ENCODE measurements at places on chromosomes 5 and 9.
A peak's percentile ranks its signal among the peaks of the same experiment; 100 is the strongest.

DNA sequence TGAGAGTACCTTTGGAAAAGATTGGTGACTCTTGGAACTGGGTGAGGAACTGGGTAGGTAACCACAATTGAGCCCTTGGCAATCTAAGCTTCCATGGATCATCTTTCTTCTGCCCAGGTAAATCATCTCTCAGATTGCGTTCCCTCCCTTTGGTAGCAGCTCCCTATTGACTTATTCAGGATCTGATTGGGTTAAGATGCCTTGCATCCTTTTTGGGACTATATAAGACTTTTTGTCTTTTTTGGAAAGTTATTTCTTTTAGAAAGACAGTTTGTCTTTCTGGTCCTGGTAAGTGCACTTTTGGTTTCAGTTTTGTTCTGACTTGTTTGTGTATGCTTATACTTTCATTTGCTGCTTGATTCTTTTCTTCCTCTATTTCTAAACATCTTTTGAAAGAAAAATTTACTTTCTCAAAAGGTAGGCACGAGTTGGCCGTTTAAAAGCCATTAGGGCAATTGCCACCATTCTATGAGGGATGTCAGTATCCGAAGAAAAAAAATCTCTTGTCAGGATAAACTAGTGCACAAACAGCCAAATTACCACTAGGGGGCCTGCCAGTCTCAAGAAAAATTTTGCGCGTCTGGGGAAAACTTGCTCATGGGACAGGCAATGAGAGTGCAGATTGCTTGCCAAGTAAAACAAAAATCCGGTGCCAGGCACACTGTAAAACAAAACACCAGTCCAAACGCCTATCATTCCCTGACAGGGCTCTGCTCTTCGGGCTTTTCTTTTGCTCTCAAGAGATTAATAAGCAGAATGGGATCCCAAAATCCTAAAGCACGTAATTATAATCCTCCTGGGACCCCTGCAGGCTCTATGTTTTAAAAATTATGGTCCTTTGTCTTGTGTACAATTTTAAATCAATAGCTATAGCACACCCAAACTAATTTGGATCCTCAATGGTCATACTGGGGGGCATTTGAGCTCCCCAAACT, 12.8 kb downstream of the OR1J1 start:
- DNase-seq: peak; percentile 29

- no peak for DNase-seq
Observed at GRCh38 chr9:110801426-110801825, 132.8 kb downstream of the MUSK start.

GRCh38 chr9:27771803-27772545, 198.7 kb upstream of the C9orf72 start:
- peak; percentile 9 for DNase-seq

DNA sequence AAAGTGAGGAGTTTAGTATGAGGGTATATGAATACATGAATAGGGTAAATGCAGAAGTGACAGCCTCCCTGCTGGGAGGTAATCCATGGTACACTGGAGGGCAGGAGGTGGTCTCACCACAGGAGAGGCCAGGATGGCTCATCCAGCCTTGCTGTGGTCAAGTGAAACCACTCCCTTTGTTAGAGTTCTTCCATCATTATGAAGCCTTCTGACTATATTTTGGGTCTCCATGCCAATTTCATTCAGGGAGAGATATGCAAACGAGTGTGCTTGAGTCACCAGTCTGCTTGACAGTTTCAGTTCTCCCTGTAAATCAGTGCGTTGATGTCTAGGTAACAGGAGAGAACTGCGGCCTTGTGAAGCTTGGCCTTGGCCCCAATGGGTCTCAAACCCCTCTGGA, 16.4 kb downstream of the PPP3R2 start:
- no peak for DNase-seq

DNA sequence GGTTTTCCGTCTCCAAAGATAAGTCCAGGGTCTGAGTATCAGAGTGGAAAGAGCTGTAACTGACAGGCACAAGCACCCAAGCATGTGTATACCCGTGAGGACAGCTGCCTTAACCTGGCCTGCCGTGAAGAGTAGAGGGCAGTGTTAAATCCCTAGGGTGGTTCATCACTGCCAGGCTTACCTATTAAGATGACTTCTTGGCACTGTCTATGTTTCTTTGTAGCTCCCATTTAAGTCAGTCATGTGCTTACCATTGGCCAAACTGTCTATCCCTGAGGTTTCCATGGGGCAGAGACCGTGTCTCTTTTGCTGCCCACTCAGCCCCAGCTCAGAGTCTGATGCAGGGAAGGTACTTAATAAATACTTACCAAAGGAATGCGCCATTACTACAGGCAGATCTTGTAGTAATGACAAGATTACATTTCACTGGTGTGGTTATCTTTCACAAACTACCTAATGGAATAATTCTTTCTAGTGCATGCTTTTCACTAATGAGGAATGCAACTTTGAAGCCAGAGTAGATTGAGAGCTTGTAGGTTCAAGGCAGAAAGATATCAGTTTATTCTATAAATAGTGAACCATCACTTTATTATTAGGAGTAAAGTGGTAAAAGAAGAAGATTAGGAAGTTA, 64.2 kb downstream of the SNX24 start:
- no peak for DNase-seq

DNA sequence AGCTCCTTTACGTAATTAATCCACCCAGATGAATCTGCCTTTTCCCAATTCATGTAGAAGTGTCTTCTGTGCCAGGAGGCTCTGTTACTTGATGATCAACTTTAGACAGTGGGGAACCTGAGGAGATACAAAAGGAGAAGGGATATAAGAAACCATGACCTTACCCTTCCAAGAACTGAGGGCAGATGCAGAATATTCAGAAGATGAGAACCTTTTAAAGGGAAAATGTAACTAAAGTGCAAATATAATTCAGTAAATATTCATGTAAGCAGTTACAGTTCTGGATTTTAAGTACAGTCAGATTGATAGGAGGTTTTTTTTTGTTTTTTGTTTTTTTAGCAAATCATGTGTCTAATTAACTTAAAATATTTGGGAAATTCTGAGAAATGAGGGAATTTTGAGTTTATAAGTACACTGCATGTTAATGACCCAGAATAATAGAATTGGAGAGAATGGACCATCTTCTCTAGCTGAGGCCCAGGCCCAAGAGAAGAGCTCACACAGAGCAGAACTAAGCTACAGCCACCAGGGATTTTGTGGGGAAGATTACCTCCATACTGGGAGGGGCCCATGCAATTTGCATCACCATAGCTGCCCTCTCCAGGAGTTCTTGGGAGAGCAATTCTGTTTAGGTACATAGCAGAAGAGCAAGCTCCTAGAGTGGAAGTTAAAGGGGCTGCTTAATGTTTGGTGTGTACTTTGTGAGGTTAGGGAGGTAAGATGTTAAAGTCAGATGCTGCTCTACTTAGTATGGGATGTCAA, 61.5 kb downstream of the SV2C start:
- no peak for DNase-seq

DNA sequence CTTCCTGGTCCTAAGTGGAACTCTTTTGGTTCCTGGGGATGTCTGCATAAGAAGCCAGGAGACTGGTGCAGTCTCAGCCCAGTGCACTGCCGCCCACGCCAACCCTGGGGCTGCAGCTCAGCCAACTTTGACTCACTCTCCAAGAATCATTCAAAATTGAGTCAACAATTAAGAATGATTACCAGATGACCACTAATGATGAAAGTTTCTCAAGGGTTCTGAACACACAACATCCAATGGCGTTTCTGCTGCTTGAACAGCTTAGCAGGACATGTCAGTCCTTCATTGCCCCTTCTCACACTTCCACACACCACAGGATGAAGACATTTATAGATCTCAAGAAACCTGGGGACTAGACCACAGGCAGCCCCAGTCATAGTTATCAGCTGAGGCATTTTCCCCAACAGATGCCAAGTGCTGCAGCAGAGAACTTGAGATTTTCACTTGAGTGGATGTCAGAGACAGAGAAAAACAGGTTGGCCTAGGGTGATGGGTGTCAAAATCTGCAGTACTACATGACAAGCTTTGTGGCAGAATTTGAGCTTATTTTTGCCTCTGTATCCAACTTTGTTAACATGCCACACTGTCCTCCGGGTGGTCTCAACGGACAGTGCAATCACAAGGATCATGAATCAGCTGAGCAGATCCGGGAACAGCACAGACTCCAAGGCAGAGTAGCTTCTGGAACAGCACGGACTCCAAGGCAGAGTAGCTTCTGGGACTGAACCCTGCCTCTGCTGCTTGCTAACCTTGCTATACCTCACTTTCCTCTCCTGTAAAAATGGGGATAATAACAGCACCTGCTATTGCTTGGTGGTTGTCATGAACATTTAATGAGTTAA, 356.1 kb downstream of the SPOCK1 start:
- DNase-seq: peak; percentile 34

- no peak for DNase-seq
Observed at GRCh38 chr5:135383803-135384495, 15.1 kb downstream of the MACROH2A1 start.

DNA sequence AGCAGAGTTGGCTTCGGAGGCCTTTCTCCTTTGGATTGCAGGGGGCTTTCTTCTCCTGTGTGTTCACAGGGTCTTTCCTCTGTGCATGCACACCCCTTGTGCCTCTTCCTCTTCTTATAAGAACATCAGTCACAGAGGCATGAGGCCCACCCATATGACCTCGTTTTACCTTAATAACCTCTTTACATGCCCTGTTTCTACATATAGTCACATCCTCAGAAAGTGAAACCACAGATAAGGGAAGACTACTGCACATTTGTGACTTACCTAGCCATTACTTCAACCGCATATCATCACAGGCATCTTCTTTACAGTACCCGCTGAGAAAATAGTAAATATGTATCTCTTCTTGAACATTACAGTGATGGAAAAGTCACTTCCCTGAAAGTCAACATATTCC, 204.9 kb upstream of the TARS1 start:
- DNase-seq: no peak

DNA sequence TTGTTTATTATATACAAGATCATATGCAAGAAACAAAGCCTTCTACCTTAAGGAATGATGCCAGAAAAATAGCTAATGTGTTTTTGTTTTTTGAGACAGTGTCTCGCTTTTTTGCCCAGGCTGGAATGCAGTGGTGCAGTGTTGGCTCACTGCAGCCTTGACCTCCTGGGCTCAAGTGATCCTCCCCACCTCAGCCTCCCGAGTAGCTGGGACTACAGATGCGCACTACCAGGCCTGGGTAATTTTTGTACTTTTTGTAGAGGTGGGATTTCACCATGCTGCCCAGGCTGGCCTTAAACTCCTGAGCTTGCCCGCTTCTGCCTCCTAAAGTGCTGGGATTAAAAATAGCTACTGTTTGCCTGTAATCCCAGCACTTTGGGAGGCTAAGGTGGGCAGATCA, 15.1 kb downstream of the ERCC6L2 start:
- no peak for DNase-seq

- no peak for DNase-seq
Observed at GRCh38 chr5:78624011-78624541, 24.5 kb downstream of the LHFPL2 start.

GRCh38 chr5:181164076-181164952, 16.9 kb downstream of the OR2V2 start:
- no peak for DNase-seq
